ENCODE measurements at places on chromosomes 1 and 21.
A peak's percentile ranks its signal among the peaks of the same experiment; 100 is the strongest.

DNA sequence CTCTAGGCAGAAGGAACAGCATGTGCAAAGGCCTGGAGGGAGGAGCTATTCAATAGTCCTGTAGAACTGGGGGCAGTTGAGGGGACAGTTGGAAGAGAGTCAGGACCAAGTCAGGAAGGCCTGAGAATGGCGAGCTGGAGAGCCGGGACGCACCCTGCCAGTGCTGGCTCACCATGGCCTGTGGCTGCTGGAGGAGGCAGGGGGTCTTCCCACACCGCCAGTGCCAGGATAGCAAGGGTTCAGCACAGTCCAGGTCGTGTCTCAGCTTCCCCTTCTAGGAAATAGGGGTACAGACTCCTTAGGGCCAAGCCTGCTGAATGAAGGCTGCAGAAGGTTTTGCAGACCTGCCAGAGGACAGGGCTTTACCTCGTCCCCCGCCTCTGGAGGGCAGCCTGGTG is 7.3 kb downstream of the PODN start:
- no peak for DNase-seq

- no peak for DNase-seq
Measured at GRCh38 chr1:26012864-26013263, 8.7 kb upstream of the EXTL1 start.

DNA sequence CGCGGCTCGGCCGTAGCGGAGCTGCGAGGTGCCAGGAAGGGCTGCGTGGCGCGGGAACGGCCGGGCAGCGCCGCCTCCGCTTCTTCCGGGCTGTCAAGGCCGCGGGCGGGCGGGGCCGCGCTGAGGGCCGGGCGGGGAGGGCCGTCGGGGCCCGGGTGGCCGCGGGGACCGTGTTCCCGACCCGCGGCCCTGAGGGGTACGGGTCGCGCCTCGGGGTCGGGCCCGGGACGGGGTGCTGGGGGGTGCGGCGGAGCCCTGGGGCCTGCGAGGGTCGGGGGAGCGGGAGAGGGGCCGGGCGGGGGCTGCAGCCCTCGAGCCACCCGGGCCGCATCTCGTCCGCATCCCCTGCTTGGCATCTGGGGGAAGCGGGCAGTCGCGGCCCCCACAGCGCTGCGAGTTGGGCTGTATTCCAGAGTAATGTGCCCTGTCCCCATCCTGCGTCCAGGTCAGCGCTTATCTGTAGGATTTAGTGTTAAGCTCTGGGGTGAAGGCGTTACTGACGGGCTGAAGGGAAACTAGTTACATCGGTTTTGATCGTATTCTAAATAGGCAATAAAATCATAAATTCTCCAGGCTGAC is 379 bp downstream of the RER1 start:
- no peak for DNase-seq

DNA sequence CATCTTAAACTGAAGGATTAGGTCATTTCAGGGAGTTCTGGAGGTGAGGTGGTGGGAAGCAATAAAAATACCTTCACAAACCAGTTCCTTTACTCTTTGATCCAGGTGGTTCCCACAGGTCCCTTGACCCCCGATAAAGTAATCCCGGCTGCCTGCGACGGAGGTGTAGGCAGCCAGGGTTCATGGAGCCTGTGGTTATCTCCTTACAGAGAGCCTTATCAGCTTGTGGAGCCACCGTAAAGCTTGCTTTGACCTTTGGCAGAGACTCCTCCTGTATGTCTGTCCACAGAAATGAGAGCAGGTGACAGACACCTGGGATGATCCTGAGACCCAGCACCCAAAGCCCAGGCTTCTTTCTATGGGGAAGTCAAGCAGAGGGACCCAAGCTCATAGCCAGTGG is 243.4 kb downstream of the KIF26B start:
- no peak for DNase-seq

GRCh38 chr1:239587066-239587465 is 200.7 kb downstream of the CHRM3 start:
- peak; percentile 6 for DNase-seq

GRCh38 chr1:7898962-7899361 is 41.7 kb downstream of the TNFRSF9 start:
- DNase-seq, result no peak

DNA sequence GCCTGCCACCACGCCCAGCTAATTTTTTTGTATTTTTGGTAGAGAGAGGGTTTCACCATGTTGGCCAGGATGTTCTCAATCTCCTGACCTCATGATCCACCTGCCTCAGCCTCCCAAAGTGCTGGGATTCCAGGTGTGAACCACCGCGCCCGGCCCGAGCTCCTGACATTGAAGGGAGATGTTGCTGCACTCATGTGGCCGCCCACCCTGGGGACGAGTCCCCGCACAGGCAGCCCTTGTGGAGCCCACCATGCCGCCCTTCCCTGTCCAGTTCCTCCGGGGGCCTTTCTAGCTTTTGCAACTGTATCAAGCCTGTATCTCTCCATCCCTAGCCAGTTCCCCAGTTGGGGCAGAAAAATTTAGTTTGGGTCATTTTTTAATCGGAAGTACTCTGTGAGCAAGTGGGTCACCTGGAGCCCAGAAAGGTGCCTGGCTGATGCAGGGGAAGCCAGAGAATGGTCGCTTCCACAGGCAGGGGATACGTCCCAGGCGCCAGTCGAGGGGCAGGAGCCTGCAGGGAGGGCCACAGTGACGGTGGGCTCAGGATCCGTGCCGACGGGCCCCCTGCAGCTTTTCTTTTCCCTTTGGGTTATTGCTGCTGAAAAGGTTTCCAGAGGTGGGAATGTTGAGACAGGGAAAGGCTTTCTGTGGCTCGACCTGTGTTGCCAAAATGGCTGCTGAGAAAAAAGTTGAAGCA is 20.4 kb downstream of the PCNT start:
- DNase-seq, result no peak

GRCh38 chr1:178284058-178284457 is 190.2 kb downstream of the RASAL2 start:
- no peak for DNase-seq

- no peak for DNase-seq
Measured at GRCh38 chr1:10779841-10780240, 16.6 kb downstream of the CASZ1 start.

DNA sequence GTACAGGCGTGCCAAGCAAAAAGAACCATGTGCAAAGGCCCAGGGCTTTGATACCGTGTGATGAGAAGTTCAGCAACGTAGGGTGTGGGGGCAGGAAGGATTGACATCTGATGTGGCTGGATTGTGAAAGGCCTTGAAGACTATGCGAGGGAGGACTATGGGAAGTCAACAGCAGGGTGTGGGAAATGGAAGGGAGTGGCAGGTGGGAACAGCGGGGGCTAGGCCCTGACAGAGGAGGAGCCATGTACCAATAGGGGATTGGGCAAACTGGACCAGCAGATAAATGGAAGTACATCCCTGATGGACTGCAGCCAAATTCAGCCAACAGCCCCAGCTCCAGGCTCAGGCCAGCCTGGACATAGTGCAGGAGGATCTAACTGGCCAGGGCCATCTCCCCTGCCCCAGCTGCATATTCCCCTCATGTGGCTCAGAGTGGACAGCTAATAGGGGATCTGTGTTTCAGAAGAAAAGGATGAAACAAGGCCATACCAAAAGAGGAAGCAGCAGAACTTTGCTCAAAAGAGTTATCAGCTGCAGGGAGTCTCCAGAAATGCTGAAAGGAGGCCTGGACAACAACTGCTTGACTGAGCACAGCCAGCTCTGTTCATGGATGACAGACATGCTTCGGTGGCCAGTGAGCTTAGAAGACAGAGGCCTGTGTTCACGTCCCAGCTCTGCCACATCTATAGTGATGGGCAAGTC is 140.2 kb upstream of the SGIP1 start:
- no peak for DNase-seq
